ENCODE measurements at places on chromosomes 7 and 10. TPM values are rescaled to one million over a fixed set of nuclear protein-coding genes. Genes with fewer than 3 reads are reported as not detected.

Gene ATG9B
- not detected for total RNA-seq

Gene CFAP58
- total RNA-seq = 1.1 TPM

Gene MOGAT3
- not detected for total RNA-seq

Gene CRTAC1
- 1.5 TPM for total RNA-seq

Gene ORAI2
- 3.0 TPM for total RNA-seq

DNA sequence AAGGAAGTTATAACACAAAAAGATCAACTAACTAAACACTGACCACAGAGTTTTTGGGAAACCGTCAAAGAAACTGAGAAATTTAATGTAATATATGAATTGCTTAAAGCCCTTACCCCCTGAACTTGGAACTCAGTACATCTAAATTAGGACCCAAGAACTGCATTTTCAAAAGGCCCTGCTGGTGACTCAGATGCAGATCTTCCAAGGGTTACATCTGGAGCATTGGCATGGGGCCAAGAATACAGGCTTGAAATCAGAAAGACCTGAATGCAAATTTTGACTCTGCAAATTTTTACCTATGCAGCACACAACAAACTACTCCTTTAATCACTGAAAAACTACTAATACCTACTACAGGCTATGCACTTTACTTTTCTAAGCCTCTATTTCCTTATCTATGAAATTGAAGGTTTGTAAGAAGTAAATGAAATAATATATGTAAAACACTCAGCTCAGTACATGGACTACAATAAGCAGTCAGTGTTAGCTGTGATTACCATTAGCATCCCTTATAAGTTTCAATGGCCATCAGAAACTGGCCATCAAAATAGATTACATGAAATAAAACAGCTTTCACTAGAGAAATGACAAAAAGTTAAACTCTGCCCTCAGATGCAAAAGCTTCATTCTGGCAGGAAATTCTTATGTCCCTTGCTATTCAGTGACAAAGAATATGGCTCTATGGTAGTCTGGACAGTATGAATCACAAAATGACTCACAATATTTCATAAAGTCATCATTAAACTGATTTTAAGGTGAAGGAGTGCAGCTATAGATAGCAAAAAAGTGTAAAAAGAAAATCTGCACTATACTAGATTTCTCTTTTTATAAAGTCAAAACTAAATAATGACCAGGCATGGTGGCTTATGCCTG, 43.6 kb downstream of the NSUN6 start:
- no peak for DNase-seq

GRCh38 chr10:78703593-78703992, 365.2 kb upstream of the ZMIZ1 start:
- no peak for DNase-seq

DNA sequence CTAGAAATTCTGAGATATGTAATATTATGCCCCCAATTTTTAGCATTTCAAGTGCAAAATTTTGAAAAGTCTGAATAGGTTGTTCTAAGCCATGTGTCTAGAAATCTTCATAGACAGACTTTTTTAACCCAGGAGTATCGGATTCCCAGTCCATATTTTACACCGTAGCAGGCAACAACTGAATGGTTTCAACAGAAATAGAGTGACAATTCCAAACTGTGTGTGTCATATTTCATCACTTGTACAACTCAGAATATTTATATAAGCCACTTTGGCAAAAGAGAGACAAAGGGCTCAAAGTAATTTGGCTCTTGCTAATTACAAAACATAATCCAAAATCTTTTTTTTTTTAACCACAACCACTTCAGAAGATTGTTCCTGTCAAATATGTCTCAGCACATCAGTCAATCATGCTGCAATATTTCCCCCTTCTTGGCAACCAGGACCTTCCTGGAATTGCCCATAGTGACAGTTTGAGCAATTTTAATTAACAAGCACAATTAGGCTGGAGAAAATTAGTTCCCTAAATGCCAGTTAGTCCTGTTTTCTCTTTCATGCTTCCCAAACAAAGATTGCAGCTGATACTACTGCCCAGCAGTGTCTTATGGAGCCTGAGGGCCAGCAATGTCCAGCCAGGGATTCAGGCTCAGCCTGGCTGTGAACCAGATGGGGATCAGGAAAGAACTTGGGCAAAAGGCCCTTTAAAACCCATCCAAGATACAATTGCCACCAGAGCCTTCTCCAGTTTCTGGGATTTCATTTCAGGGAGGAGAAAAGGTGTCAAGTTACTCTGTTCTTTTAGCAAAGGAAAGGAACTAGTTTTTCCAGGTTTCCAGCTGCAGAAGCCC, 533.3 kb upstream of the GHITM start:
- no peak for DNase-seq

DNA sequence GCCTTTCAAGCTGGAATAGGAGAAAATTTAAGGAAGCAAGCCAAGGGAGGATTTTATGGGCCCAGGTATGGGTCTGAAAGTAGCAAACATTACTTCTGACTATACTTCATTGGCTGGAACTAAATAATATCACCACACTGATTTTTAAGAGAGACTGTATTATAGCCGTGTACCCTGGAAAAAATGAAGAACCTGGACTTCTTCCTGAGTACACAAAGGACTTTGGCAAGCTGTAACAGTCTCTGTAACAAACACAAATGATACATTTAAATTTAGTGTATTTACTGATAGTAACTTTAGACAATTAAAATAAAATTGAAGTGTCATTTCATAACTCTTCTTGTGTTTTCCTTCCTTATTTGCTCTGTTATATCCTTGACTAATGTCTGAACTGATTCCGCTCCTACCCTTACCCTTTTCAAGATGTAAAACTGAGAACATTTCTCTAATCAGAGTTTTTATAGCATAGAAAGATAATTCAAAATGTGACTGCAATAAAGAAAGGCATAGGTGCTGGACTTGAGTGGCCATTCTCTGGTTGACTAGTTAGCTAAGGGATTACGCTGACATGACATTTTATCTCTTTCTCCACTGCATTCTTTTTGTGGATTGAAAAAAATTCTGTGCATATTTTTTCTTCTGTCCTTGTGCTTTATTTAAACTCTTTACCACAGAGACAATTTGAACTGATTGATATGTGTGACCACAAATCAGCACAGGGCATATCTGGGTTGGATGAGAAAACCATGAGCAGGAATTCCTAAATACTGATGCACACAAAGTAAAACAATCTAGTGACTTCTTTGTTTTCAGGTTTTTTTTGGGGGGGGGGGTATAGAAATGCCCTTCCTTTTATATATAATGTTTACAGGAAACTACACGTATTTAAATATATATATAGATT, 349.7 kb downstream of the MDFIC start:
- DNase-seq = no peak

- no peak for DNase-seq
Observed at GRCh38 chr10:70915806-70916205, 27.4 kb upstream of the PCBD1 start.

- DNase-seq = no peak
Observed at GRCh38 chr7:97470726-97471125, 261.2 kb upstream of the TAC1 start.

GRCh38 chr7:14125998-14126397, 136.5 kb upstream of the ETV1 start:
- DNase-seq = no peak

GRCh38 chr10:61063034-61063433, 119.0 kb upstream of the RHOBTB1 start:
- no peak for DNase-seq

GRCh38 chr7:39400836-39401235, 165.4 kb upstream of the YAE1 start:
- no peak for DNase-seq

DNA sequence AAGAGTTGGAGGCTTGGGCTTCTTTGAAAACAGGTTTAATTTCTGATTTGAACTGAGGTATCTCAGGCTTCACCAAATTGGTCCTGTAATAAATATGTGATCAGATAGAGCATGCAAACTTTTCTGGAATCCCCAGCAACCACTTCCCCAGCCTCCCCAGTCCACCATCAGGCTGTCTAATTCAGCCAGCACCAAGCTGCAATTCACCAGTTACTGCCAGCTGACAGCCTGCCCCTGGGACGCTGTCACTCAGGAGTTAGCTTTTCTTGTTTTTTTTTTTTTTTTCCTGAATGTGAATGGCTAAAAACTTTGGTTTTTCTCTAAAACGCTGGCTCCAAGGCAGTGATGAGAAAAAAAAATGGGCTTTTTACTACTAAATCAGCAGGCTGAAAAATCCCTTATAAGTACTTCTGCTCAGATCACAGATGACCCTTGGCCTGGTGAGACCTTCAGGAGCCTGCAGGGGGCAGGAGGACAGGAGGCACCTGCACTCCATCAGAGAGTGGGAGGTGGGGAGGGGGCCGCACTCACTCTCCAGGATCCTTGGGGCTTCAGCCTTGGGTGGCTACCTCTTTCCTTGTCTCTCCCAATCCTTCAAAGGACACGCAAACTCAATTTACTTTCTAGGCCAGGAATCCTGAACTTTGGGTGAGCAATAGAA, 349.4 kb downstream of the GATA3 start:
- no peak for DNase-seq

DNA sequence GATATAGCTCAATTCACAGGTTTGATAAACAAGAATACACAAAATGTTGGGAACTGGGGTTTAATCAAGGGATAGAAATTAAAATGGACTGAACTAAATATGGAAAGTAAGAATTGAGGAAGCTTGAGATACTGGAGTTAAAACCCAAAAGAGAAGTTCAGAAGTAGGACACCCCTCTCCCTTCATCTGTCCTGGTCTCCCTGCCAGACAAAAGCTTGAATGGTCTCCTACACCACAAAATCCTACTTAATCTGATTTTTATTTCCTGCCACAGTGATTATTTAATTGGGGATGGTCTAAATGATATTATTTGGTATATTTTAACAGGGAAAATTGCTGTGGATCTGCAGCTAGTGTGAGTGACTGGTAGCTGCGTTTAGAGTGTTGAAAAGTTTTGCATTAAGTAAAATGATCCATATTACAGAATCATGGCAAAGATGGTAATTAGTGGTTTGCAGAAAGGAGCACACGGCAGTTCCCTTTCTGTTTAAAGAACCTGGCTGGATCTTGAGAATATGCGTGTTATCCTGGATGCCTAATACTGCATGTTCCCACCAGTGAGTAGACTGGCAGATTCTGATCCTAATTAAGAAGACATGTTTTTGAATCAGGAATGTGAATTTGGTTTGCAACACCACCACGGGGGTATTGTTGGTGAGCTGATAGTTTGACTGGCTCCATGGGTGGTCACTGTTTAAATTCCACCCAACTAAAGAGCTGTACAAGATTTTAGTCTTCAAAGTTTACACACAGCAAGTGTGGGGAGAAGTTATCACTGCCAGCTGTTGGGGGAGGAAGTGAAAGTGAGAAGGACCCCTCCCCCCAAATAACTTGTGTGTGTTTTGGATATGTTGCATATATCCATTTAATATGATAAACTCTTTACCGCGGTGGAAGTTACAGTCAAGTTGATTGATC, 5.5 kb downstream of the RBM20 start:
- no peak for DNase-seq

DNA sequence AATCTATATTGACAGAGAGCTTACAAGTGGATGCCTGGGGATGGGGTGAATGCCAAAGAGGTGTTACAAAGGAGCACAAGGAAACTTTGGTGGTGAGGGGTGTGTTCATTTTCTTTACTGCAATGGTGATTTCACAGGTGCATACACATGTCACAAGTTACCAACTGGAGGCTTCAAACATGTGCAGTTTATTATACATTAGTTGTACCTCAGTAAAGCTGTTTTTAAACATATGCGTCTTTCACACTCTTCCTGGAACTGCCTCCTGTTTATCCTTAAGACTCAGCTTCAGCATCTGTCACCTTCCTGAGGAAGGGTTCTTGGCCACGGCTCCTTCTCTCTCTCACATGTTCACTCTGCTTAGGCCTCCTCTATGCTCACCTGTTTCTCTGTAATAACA, 731.5 kb downstream of the PARD3 start:
- no peak for DNase-seq

DNA sequence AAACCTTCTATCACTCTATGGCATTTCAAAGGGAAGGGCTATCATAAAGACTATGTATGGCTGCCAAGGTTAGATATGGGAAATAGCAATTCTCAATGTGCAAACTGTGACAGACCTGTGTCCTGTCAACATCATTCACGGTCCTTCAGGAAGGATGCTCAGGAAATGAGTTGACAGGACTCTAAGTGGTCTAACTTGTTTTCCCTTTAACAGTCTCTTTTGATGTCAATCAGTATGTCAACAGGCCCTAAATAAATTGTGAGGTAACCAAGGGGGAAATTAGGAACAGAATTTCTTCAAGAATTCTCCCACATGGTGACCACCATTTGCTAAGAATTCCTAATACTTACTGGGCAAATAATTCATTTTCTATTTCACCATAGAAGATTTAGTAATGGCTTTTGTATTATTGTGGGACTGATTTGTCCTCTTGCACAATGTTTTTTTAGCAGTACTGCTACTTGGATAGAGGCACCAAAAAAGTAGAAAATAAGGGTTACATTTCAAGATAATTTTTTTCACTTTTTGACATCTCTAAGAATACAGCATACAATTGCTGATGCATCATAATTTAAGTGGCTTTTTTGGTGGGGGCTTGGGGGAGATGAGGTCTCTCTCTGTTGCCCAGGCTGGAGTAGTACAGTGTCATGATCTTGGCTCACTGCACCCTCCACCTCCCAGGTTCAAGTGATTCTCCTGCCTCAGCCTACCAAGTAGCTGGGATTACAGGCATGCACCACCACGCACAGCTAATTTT, 275.8 kb downstream of the CACNA2D1 start:
- no peak for DNase-seq

DNA sequence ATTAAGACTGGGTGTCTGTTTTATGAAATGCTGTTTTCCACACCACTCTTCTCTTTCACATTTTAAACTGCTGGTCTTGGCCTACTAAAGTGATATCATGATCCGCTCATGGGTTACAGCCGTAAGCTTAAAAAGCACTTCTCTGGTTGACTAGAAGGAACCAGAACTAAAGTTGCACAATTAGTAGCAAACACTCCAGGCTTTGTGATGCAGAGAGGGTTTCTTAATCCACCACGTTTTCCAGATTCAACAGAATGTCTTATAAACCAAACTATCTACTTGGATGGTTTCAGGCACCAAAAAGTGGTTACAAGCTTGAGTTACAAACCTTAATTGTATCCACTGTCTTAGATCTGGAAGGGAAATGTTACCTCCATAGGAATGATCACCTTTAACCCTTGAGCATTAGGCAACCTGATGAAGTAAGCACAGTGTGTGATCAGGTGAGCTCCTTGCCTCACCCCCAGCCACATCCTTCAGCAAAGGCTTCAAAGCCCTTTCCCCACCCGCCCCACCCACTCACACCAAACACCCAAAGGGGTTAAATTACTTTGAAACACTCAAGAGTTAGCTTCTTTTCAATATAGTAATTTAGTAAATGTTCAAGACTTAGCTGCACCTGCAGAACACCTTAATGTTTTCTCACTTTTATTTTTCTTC, 3.5 kb downstream of the ELMO1 start:
- no peak for DNase-seq

- DNase-seq = no peak
Observed at GRCh38 chr7:157848508-157849340, 511.9 kb downstream of the DNAJB6 start.

All from Right ventricle myocardium inferior (tissue), 1 donor.